ENCODE measurements at places on chromosomes 6 and 20.

DNA sequence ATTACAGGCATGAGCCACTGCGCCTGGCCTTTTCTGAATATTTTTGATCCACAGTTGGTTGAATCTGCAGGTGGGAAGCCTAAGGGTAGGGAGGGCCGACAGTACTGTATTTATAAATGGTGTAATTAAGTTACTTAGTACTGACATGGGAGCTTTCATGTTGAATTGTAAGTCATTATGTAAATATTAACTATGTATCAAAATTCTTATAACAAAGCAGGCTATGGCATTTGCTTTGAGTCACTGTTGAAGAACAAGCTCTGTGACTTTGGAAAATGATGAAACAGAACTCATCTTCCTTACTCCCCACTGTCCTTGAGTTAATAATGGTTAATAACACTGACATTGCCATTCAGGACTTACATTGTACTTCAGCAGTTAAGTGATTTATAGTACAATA is 63.0 kb upstream of the TXNDC5 start:
- no peak for DNase-seq

DNA sequence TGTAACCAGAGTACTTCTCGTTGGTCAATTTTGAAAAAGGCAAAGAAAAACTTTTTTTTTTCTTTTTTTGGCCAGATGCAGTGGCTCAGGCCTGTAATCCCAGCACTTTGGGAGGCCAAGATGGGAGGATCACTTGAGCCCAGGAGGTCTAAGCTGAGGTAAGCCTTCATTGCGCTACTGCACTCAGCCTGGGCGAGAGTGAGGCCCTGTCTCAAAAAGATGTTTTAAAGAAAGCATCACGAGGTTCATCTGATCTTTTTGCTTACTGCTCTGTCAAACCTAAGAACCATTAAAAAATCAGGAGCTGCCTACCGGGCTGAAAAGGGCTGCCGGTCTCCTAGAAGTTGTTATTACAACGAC is 607 bp downstream of the LYRM2 start:
- DNase-seq: no peak

GRCh38 chr6:100575921-100576320 is 111.2 kb upstream of the SIM1 start:
- DNase-seq: no peak

DNA sequence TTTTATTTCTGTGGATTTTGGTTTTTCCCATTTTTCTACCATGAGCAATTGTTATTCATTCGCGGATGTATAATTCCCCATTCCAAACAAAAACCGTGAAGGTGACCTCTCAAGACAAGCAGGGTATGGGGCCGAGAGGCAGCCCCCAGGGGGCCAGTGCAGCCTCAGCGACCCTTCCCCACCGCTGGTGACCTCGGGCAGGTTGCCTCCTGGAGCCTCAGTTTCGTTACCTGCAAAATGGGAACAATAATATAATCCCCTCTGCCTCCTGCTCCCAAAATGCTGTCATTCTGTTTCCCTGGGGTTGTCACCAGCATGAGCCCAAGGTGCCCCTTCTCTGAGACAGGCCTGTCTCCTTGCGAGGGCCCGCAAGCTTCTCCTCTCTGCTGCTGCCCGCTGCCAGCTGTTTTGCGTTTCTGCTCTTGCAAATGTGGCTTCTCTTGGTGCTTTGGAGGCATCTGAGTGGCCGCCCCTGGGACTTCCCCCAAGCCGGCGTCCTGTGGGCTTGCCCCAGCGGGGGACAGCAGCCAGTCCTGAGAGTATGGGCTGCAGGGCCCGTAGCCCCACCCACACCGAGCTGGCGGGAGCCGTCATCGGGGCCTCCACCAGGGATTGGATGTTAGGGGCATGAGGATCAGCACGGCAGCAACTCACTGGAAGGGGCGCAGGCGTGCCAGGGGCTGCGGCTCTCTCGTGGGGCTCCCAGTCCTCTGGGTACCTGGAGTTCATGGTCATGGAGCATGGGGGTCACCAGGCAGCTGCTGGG is 161.9 kb downstream of the TAF4 start:
- DNase-seq: no peak

- no peak for DNase-seq
Observed at GRCh38 chr6:75483136-75483952, 10.3 kb downstream of the FILIP1 start.

DNA sequence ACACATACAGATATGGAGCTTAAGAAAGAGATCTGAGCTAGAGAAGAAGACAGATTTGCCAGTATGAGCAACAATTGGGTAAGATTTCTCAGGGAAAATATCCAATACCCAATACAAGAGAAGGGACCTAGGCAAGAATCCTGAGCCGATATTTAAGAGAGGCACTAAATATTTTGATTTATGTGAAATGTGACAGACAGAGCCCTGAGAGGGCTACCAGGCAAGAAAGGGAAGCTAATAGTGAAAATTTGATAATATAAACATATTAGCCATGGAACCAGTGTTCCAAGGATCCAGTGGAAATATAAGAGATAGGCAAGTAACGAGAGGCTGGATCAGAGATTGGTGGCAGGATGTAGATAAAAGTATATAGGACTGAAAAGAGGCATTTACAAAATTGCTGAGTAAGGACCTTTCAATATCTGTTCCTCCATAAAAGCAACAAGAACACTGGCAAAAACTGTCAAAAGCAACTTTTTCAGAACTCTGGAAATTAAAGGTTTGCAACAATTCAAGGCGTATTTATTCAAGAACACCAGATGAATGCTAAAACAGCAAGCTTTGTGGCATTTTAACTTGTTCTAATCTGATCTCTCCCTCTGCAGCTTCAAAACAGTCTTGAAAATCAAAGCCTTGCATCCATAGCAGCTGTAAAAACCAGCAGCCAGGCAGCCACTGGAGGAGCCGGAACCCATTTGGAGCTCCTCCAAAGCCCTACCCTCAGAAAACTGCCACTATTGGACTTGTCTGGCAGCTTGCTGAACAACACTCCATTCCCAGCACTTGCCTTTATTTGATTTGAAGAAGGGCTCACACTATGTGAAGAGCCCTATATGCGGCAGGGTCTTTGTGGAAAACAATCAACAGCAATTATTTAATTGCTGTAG is 58.8 kb downstream of the REV3L start:
- DNase-seq: peak; percentile 15

GRCh38 chr6:8468552-8469356 is 33.4 kb upstream of the SLC35B3 start:
- DNase-seq: no peak

DNA sequence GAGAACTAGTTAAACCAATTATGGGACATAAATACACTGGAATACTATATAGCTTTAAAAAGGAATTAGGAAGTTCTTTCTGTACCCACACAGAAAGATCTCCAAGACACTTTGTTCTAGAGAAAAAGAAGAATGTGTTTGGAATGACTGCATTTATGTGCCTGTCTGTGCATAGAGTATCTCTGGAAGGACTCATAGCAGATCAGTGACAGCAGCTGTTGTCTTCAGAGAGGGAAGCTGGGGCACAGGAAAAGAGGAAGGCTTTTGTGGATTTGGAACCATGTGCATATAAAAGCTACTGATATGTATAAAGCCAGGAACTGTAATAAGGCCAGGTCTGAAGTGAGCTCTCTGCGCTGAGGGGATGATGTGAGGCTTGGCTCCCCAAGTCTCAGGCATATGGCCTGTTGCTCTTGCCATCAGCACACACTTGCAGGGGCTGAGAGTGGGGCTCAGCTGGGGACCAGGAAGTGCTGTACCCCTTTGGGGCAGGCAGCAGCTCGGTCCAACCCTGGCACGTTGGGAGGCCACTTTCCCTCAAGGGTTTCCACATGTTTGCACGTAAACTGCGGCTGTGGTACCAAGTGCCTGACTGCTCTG is 31.8 kb upstream of the CCDC167 start:
- DNase-seq: no peak

GRCh38 chr6:128739112-128739511 is 143.8 kb upstream of the LAMA2 start:
- no peak for DNase-seq

DNA sequence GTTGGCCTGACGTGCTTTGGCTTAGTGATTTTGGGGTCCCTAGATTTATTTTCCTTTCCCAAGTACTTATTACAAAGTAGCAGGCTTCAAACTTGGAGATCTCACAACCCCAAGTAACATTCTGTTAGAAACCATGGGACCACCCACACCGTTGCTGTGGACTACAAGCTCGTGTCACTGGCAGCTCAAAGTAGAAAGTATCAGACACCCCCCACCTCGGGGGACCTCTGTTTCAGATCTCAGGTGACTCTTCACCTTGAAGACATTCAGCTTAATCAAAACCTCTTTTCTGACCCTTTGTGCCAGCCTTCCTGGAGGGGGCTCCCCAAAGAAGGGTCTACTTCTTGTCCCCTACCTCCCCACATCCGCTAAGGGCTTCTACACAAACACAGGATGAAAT is 15.7 kb upstream of the MYT1 start:
- DNase-seq: no peak

DNA sequence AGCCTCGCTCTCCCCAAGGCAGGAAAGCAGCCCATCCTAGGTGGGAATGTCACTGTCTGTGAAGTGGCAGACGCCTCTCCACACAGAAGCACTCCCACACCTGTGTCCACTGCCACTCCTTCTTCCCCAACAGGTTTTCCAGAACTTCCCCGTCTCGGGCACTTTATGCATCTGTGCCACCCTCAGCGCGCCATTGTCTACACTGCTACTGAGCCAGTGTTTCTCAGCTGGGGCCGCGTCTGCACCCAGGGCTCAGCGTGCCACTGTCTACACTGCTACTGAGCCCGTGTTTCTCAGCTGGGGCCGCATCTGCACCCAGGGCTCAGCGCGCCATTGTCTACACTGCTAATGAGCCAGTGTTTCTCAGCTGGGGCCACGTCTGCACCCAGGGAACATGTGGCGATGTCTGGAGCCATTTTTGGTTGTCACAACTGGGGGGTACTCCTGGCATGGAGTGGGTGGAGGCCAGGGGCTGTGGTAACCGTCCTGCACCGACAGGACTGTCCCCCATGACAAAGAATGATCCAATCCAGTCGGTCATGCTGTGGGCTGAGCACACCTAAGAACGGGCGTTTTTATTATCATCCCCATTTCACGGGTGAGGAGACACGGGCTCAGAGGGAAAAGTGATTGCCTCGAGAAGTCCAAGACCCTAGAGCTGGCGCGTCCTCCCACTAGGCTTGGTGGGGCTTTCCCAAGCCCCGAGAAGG is 41.7 kb upstream of the ZBP1 start:
- no peak for DNase-seq

DNA sequence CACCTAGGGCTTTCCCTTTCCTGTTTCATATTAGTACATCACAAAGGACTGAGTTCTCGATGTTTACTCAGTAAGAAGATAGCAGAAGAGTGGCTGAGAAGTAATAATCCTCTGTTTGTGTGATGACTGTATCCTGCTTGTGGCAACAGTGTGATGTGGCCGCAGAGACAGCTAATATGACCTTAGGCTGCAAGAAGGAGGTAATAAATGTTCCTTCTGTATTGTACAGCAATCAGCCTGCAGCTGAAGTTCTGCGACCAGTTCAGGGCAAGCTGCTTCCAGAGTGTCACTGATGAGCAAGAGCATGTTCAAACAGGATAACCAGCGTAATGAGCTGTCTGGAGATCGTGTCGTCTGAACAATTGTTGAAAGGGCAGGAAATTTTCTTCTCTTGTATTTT is 70.9 kb downstream of the OPN5 start:
- DNase-seq: no peak

GRCh38 chr6:121999456-122000065 is 399.9 kb upstream of the HSF2 start:
- DNase-seq: no peak

GRCh38 chr20:35695978-35696377 is 3.2 kb downstream of the NFS1 start:
- no peak for DNase-seq

DNA sequence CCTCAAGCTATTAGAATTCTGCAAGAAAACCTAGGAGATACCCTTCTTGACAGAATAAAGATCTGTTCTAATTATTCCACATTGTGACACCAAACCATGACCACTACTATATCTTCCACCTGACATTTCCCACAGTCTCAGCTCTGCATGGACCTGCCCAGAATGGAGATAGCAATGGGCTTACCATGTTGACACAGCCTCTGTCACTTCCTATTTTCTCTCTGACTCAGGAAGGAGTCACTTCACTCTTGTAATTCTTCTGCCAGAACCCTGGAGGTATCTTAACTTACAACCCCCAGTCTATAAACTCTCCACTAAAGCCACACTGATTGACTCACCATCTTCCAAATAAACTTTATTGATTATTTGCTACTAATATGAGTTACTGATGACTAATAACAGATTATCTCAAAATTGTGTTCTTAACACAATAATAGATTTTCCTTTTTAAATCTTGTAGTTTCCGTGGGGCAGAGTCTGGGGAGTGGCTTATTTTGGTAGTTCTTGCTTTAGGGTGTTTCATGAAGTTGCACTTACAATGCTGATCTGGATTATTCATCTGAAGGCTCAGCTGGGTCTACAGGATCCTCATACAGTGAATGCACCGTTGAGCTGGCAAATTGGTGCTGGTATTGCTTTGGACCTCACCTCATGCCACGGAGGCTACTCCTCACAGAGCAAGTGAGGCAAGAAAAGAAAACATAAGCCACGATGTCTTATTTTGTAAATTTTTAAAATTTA is 869.9 kb downstream of the KIF16B start:
- peak; percentile 34 for DNase-seq

GRCh38 chr20:53737396-53738038 is 143.9 kb upstream of the ZNF217 start:
- no peak for DNase-seq

DNA sequence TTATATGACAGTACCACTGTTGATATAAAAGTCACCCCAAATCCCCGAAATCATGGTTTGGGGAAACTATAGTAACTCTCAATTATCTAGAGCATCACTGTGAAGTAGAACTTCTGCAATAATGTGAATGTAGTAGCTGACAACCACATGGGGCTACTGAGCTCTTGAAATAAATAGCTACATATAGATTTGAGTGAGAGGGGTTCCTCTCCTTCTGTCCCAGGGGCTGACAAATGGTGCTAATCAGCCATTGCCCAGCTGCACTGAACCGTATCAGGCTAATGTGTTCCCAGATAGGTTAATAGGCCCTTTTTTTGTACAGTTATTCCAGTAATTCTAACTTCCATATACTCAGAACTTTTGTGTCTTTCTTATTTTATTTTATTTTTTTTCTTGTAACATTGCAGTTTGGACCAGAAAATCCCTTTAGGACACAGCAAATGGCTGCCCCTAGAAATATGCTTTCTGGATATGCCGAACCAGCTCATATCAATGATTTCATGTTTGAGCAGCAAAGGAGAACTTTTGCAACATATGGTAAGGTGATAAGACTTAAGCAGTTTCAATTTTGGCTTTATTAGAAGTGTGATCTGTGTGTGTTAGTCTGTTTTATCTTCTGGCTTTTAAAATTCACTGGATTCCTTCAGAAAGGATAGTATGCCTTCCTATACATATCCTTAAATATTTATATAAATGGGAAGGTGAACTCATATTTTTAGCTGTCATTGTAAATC is 21.1 kb downstream of the CDC40 start:
- no peak for DNase-seq

- no peak for DNase-seq
Observed at GRCh38 chr6:17908831-17909230, 78.6 kb downstream of the KIF13A start.
